Stimulated activated CD4-positive, alpha-beta T cell treated with anti-CD3 and anti-CD28 coated beads, Interleukin-12 subunit alpha, Interleukin-12 subunit beta, amount 100 ng/mL, for 24 hours (primary cell): ENCODE measurements at places on chromosomes 13 and 19.

DNA sequence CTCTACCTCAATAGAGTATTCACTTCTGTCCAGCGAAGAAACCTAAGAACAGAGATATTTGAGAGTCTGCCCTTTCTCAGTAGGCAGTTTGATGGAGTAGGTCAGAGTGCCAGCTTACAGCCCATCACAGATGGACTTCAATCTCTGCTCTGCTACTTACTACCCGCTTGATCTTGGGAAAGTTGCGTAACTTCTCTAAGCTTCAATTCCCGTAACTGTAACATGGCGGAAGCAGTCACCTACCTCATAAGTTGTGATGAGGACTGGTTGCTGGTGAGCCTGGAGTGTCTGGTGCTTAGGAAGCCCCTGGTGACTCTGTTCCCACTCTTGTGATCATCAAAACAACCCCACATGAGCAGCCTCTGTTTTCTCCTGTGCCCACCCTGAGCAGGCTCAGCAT lies 31.0 kb downstream of the AMER2 start:
- DNase-seq = no peak

DNA sequence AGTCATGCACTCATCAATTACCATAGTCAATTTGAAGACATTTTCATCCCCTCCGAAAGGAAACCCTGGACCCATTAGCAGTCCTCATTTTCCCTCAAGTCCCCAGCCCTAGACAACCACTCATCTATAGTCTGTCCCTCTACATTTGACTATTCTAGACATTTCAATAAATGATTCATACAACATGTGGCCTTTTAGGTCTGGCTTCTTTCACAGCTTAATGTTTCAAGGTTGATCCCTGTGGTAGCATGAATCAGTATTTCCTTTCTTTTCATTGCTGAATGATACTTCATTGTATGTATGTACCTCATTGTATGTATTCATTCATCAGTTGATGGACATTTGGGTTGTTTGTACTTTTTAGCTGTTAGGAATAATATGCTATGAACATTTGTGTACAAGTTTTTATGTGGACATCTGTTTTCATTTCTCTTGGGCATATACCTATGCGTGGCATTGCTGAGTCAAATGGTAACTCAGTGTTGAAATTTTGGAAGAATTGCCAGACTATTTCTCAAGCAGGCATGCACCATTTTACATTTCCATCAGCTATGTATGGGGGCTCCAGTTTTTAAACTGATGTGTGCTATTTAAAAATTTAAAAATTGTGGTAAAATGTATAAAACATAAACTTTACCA lies 18.4 kb downstream of the SPATA13 start:
- DNase-seq = no peak

DNA sequence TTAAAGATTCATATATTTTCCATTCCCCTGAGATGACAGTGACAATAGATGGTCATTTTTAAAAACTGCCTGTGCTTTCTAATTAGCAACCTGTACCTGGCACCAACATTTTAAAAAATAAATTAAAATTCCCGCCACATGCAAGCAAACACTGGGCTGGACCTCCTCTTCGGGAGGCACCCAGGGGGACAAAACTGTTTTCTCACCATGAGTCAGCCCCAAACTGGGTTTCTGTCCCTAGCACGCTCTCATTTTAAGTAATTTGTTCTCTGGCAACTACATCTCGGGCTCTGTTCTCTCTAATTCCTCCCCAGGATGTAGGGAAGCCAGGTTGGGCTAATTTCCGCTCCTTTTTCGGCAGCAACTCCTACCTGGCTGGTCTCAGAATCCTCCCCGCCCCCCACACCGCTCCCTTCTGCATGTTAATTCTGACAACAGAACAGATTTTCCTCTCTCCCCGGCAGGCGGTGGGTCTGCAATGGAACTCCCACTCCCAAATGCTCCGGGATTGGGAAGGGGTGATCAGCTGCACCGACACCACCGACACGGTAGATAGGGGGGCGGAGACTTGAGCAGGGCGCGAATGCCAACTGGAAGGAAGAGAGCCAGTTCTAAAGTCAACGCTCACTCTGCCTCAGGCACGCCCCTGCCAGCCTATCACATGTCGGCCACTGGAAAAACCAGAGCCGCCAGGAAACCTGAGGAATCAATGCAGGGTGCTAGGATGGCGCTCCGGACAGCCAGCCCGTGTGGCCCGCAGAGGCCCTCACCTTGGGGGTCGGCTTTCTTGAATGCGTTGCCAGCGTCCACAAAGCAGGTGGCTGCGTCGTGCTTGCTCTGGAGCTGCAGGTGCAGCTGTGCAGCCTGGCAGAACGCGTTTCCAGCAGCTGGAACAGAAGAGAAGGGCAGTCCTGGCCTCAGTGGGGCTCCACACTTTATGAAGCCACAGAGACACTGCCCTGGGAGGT lies 14.7 kb downstream of the NAPA start:
- DNase-seq = no peak

DNA sequence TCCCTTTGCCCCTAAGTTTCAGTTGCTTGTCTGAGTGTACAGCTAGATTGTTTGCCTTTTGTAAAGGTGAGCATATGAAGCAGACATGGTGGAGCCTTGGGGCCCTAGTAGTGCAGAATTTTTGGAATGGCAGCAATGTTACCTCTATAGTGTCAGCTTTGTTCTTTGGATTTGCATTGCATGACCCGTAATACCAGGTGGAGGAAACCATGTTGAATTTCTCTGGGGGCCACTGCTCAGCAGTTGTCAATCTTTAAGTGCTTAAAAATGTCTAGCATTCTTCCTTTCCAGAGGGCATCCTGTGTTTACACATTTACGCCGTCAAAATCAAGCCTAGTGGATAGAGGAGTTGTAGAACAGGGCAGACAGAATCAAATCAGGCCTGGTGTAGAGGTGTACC lies 303.3 kb downstream of the ATP8A2 start:
- no peak for DNase-seq

- no peak for DNase-seq
These were observed 541 bp upstream of the RSPH6A start for GRCh38 chr19:45815481-45816216.

- no peak for DNase-seq
These were observed 394.4 kb upstream of the PCDH20 start for GRCh38 chr13:61810065-61810464.
